ENCODE measurements at places on chromosomes 2 and 18.

GRCh38 chr2:208984376-208985090, 439.3 kb upstream of the MAP2 start:
- no peak for DNase-seq

GRCh38 chr2:70115646-70116442, 28.6 kb downstream of the PCBP1 start:
- DNase-seq, result no peak

DNA sequence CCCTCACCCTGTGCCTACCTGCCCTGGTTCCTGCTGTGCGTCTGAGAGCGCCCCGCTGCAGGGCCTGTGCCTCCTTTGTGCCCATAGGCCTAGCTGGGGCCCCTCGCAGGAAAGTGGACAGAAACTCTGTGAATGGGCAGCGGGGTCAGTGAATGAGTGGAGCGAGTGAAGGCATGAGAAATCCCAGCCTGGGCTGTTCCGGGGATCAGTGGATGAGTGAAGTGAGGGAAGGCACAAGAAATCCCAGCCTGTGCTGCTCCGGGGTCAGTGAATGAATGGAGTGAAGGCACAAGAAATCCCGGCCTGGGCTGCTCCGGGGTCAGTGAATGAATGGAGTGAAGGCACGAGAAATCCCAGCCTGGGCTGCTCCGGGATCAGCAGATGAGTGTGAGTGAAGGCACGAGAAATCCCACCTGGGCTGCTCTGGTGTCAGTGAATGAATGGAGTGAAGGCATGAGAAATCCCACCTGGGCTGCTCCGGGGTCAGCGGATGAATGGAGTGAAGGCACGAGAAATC, 2.0 kb downstream of the COLEC11 start:
- no peak for DNase-seq

- no peak for DNase-seq
Measured at GRCh38 chr2:8203364-8203763, 478.5 kb upstream of the ID2 start.

GRCh38 chr18:64287926-64288325, 139.0 kb upstream of the LINC00305 start:
- no peak for DNase-seq

DNA sequence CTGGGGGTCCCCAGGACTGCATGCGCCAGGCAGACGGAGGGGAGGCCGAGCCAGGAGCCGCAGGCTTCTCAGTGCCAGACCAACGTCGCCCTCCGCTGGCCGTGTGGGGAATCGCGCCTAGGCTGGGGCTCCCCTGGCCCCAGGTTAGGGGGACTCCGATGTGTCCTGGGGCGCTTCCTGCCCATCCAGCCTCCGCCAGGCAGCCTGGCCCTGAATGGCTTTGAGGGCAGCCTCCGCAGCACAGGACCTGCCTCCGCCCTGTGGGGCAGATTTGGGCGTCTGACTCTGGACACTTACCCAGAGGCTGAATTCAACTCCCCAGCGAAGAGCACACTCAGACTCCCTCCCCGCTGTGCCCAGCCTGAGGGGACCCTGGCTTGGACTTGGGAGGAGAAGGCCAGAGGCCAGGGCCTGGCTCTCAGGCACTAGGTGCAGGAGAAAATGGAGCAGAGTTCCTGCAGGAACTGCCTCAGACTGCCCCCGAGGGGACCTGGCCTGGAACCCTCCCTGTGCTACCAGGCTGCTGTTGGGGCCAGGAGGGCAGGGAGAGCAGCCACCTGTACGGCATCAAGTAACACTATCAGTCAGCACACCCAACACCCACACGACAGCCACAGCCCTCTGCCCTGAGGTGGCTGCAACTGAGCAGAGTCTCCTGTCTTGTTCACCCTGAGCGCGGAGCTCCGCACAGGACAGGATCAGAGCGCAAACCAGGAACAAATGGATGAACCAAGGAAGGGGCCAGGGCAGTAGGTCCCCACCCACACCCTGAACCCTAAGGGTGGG, 597 bp upstream of the TEKT4 start:
- DNase-seq, result no peak

- peak; percentile 75 for DNase-seq
Measured at GRCh38 chr2:113218283-113219091, 44.7 kb downstream of the PSD4 start.

- no peak for DNase-seq
Measured at GRCh38 chr2:156473445-156473844, 37.3 kb downstream of the GPD2 start.

DNA sequence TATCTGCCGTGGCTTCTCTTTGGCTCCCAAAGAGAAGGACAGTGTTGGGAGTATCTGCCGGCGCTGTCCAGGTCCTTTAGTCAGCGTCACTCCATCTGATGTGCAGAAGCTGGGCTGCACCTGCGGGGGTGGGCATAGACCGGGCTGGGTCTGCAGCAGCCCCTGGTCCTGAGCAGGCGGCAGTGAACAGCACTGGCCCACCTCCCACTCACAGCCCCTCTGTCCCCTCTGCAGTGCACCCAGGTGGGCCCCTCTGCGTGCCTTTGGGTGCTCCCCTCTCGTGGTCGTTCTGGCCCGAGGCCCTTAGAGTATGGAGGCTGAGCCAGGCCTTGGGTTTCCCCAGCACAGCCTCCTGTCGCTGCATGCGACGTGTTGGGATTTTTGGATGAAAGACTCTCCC, 95.7 kb downstream of the USP40 start:
- no peak for DNase-seq

DNA sequence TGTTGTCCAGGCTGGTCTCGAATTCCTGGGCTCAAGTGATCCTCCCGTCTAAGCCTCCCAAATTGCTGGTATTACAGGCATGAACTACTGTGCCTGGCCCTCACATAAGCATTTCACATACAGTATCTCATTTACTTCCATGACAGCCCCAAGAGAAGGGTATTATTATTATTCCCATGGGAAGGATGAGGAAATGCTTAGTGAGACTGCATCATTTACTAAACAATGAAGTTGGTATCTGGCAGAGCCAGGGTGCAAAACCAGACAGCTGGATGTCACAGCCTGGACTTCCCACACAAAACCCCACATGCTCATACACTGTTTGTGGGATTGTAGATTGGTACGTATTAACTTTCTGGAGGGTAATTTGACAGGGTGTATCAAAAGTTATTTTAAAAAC, 29.9 kb downstream of the DAPL1 start:
- no peak for DNase-seq

GRCh38 chr2:155692106-155692505, 640.4 kb downstream of the NR4A2 start:
- DNase-seq, result no peak

GRCh38 chr18:48036641-48037421, 106.4 kb upstream of the SMAD2 start:
- no peak for DNase-seq

DNA sequence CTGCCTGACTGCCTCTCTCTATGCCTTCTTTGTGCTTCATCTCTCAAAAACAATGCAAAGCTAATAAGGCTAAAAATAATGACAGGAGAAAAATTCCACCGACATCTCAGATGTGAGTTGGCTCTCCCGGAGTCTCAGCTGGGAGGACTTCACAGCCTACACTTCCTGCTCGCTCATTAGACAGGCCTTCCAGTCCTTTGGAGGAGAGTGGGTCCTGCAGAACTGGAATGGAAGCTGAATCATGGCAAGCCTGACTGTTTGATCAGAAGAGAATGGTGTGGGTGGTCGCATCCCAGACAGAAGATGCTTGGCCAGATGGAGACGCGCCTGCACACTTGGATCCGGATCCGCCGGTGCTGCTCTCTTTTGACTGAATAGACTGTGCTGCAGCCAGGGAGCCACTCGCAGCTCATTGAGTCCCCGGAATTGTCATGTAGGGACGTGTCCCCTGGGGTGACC, 49.7 kb downstream of the TRIB2 start:
- DNase-seq, result peak; percentile 88

DNA sequence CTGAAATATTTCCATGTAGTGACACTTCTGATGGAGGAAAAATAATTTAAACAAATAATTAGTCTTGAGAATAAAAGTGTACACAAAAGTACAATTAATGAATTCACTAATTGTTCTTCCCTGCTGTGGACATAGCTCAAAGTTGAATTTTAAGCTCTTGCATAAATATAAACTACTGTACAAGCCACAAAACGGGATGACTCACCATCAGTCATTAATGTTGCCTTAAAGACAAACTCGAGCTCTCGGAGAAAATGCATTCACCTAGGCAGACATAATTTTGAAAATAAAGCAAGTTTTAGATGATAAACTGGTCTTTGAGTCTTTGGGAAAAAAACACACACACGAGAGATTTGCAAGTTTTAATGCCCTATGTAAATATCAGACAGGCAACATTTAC, 436.4 kb downstream of the ZNF521 start:
- DNase-seq, result peak; percentile 38

- no peak for DNase-seq
Measured at GRCh38 chr2:101995019-101995418, 3.3 kb downstream of the IL1R2 start.

GRCh38 chr2:12504443-12504842, 212.3 kb upstream of the TRIB2 start:
- peak; percentile 78 for DNase-seq

- no peak for DNase-seq
Measured at GRCh38 chr18:65711493-65711892, 39.3 kb upstream of the CDH7 start.

- DNase-seq, result peak; percentile 47
Measured at GRCh38 chr2:96839293-96839874, 4.4 kb downstream of the ANKRD23 start.

DNA sequence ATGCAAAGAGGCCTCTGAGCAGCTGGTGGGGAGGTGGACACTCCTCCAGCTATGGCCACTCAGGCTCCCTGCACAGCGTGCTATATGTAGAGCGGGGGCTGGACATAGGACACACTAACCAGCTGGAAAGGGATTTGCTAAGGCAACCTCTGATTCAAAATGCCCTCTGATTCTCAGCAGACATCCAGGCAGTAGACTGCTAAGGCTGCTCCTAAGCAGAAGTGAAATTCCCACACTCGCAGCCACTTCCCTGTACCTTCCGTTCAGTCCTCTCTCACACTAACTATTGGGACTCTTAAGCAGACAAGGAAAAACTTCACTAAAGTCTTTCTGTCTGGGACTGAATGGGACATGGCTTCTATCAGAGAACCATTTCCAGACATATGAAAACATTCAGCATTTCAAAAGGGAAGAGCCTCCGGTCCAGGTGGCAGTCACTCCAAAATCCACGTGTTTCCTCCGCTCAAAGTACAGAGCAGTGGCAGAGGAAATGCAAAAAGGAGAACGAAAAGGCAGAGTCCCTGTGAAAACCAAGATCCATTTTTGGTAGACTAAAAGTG, 265.8 kb downstream of the TTC32 start:
- DNase-seq, result no peak

DNA sequence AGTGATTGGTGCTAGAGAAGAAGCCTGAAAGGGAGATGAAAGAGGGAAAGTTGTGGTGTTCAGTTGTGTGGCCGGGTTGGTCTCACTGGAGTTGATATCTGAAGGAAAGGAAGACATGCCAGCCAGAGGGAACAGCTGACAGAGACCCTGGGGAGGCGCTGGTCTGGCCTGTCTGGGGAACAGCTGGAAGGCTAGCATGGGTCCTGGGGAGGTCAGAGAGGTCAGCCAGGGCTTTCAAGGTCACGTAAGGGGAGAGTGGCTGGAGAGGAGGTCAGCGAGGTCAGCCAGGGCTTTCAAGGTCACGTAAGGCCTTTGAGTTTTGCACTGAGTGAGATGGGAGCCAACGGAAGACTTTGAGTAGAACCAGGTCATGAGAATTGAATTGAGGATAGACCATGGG, 11.0 kb downstream of the DYSF start:
- DNase-seq, result no peak

- DNase-seq, result no peak
Measured at GRCh38 chr2:109727929-109728447, 66.1 kb upstream of the RGPD5 start.

DNA sequence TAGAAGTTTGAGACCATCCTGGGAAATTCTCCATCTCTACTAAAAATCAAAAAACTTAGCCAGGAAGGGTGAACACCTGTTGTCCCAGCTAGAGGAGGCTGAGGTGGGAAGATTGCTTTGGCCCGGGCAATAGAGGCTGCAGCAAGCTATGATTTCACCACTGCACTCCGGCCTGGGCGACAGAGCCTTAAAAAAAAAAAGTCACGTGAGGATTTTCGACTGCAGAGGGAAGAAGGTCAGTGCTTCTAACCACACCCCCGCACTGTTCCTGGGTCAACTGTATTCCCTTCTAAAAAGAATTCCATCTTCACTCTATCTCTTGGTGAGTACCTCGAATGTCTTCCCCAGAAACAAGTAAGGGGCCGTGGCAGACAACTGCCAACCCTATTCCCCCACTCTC, 31.3 kb downstream of the ADAM17 start:
- no peak for DNase-seq

DNA sequence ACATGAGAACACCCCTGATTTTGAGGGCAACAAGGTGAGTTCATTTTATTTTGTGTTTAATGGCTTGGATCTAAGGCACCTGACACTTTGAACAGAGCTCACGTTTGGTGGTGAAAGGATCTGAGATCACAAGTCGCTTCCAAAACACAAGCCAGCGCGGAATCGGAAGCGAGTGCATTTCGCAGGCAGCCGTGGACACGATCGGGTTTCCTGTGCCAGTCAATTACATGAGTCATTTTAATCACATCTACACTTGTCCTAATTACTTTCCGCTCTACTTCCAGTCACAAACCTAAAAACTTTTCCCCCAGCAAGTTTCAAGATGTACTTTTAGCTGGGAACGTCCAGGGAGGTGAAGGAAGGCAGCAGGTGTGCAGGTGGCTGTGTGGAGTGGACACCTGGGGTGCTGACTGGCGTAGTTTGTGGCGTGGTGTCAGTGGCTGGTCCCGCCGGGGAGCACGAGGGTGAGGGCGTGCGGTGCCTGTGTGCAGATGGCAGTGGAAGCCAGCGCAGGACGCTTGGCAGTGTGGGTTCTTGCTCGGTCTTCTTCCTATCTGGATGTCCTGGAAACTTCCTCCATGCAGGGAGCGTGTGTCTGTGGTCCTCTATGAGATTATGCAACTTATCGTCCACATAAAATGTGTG, 75.6 kb downstream of the DCDC2C start:
- no peak for DNase-seq

GRCh38 chr2:226366920-226367319, 432.7 kb downstream of the IRS1 start:
- DNase-seq, result no peak

- peak; percentile 22 for DNase-seq
Measured at GRCh38 chr2:213007290-213007838, 144.0 kb downstream of the IKZF2 start.

GRCh38 chr2:80016171-80016570, 288.4 kb downstream of the LRRTM1 start:
- DNase-seq, result no peak

DNA sequence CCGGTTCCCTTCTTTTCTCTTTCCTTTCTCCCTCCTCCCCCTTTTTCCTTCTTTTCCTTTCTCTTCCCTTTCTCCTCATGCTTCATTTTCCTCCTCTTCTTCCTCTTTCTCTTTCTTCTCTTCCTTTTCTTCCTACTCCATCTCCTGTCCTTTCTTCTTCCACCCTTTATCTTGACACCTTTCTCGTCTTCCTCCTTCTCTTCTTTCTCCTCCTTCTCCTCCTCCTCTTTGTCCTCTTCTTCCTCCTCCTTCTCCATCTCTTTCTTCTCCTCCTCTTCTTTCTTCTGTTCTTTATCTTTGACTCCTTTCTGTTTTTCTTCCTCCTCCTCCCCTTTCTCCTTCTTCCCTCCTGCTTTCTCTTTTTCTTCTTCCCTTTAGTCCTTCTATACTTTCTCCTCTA, 53.2 kb downstream of the CELF4 start:
- no peak for DNase-seq
